ENCODE measurements at places on chromosomes 6 and 20. TPM values are rescaled to one million over a fixed set of nuclear protein-coding genes. Genes with fewer than 3 reads are reported as not detected.

DNA sequence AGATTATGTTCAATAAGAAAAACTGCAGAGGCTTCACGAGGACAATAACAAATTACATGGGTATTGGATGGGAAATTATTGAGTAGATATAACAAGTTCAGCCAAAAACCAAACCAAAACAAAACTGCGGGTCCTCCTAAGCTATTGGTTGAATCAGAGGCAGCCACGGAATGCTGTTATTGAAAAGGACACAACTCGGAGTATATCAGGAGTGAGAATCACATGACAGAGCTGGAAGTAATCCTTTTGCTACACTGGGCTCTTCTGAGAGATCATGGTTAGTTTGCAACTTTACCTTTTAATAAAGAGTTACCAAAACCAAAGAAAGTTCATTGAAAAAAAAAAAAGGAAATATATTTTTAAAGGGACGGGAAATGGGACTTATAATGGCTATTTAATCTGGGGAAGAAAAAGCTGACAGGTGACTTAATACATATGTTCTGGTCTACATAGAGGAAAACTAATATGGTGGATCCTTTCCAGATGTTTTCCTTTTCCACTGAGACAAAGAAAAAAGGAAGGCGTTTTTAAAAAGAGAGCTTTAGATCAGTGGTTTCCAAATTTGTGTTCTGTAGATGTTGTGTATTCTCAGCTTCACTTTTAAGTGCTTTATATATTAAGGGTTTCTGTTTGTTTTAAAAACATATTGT is 6.9 kb upstream of the CITED2 start:
- DNase-seq = no peak

- DNase-seq = no peak
These were observed 45.3 kb downstream of the DLL1 start for GRCh38 chr6:170245475-170245992.

- peak; percentile 67 for DNase-seq
These were observed 23.9 kb downstream of the RAET1L start for GRCh38 chr6:150001295-150002008.

DNA sequence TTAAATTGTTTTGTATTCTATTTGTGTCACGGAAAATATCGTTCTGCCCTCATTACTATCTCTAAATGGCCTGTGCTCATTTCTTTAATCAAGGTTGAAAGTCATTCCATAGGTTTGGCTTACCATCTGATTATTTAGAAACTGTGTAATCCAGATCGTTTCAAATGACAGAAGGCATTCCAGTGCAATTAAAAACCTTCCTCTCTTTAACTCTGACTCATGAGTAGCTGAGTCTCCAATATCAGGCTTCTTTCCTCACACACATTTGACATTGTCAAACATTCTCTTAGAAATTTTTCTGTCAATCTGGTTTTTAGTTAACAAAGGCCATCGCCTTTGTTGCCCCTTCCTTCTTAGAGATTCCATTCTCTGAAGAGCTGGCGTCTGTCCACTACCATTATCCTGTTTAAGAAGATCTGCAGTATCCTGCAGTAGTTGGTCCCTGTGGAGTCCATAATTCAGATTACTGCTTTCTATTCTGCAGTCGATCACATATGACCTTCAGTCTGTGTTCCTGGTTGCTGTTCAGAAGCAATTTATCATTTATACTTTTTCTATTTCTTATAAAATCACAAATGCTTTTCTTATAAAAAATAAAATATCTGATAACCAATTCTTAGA is 3.9 kb upstream of the TRDN start:
- DNase-seq = no peak

GJA10 gene
- total RNA-seq = not detected

HTR1E gene
- not detected for total RNA-seq

GRCh38 chr6:154874773-154875592 is 120.1 kb upstream of the TIAM2 start:
- no peak for DNase-seq

DNA sequence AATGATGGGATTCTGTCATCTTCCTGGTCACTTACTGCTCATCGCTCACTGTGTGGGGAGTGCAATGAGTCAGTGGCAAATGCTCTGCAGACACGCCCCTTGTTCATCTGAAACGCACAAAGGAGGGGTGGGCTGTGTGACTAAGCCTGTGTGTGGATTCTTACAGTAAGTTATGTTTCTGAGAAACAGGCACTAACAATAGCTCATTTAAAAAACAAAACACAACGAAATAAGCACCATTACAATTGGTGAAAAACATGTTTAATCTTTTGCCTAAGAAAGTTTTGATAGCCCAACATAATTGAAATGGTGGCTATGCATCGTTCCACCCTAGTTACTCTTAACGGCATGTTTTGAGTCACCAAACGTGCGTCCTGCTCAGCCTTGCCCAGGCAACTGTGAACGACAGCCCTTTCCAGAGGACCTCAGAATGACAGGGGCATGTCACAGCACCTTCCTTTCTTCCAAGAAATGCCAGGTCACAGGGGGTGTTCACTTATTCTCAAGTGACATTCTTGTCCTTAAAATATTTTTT is 118.4 kb upstream of the SGK1 start:
- DNase-seq = peak; percentile 57

DNA sequence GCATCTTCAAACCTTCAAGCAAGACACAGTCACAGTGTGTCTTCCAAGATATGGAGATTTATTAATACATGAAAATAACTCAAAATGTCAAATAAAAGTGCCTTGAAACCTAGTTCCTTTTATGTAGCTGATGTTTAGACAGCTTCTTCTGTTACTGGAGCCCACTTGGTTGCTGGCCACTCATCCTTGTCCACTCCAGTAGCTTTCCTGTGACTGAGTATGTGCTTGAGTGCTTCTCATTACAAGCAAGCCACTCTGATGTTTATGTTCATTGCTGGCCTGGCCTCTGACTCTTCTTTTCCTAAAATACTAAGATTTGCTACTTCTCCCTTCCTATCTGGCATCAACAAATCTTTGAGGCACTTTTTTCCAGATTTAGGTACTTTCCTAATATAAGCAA is 545.2 kb upstream of the MAN1A1 start:
- DNase-seq = no peak

- no peak for DNase-seq
These were observed 102.0 kb downstream of the MAP3K7 start for GRCh38 chr6:90484903-90485302.

- DNase-seq = peak; percentile 13
These were observed 68.2 kb downstream of the C6orf52 start for GRCh38 chr6:10626154-10626741.

- no peak for DNase-seq
These were observed 5.3 kb upstream of the LINC00237 start for GRCh38 chr20:21111416-21111815.

GRCh38 chr6:40148882-40149573 is 214.8 kb upstream of the MOCS1 start:
- peak; percentile 88 for DNase-seq

TMEM14A gene
- total RNA-seq = 17.7 TPM

FOXQ1 gene
- total RNA-seq = 0.08 TPM

SLC26A8 gene
- total RNA-seq = not detected

DNA sequence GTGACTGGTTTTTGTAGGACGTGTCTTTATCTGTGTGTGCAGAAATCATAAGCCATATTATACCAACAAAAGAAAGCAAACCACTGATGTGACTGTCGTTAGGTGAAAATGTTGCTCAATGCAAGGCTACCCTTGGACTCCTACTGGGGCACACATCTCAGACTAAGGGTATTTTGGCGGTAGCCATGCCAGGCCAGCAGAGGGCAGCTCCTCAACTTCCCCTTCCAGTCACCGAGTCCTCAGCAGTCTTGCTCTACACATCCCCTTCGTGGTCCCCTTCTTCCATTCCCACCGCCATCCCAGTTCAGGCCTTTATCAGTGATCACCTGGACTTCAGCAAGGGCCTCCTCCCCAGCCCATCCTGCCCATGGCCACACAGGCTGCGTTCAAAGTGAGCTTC is 113.7 kb upstream of the GGTLC1 start:
- no peak for DNase-seq

- DNase-seq = no peak
These were observed 573.5 kb downstream of the BCKDHB start for GRCh38 chr6:80679992-80680391.

DNA sequence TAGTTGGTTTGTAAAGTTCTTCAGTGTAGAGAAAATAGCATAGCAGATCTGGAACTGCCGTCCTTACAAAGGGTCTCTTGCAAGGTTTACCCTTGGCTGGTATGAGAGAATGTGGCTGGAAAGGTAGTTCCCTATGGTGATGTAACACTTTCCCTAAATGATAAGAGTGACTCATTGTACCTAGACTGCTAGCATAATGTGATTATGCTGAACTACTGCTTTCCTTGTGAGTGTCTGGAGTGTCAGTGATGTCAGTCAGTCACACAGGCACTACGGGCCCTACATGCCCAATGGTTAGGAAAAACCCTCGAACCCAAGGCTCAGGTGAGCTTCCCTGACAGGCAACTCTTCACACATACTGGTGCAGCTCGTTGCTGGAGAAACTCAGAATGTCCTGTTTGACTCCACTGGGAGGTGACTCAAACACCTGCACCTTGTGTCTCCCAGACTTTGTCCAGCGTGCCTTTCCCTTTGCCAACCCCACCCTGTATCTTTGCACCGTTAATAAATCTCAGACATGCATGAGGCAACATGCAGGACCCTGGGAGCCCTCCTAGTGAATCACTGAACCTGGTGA is 28.4 kb upstream of the LY86 start:
- no peak for DNase-seq

DNA sequence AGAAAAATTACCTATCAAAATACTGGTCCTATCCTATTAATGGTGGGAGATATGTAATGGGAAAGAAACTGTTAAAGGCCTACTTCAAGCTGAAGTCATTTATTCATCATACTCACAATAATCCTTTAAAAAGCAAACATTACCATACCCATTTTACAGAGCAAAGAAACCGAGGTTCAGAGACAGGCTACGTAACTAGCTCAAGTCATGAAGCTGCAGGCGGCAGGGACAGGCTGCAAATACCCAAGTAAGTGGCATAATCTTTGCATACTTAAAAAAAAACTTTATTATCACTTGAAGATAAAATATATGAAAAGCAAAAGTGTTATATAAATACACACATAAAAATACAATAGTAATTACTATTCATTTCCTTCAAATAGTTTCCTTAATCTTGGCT is 2.6 kb downstream of the RALGAPA2 start:
- no peak for DNase-seq

GRCh38 chr6:32436995-32437836 is 2.5 kb upstream of the HLA-DRA start:
- DNase-seq = peak; percentile 95

ZFP57 gene
- not detected for total RNA-seq

DNA sequence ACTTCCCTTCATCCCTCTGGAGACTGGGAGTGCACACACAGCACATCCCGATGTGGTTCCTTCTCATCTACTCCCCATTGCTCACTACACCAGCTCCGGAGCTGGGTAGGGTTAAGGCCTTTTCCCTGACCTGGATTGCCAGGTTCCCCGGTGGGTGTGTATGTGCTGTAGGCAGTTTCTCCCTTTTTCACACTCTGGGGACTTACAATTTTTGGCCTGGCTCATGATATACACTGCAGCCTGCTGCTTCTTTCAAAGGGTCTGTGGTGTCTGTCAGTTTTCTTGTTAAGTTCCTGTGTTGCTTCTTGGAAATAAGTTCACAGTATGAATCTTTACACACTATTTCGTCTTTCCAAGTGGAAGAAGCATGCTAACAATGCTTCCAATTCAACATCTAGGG is 405.5 kb downstream of the UTRN start:
- DNase-seq = no peak

DNA sequence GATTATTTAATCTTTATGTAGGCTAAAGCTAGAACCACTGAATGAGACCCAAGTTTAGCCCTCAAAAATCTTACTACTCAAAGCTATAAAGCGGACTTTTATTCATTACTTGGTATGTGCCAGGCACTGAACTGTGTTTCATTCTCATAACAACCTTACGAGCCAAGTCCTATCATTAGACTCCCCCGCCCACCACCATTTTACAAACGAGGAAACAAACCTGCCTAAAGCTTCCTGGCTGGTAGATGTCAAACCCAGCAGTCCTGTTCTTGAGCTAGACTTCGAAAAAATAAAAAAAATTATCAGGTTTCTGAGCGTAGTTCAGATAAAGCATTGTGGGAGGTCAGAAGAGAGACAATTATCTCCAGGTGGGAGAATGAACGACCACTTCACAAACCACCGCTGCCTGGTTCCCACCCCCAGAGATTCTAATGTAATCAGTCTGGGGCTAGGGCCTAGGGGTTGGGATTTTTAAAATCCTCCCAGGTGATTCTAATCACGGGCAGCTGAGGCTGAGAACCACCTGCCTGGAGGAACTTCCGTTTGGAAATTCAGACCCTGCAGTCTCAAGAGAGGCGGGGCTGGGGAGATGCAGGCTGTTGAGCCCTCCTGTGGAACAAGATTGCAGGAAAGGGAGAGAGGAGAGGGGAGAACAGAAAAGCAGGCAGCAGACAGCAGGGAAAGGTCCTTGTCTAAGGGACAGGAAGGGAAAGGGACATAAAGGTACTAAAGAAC is 8.6 kb downstream of the ADTRP start:
- DNase-seq = no peak

- no peak for DNase-seq
These were observed 1.7 kb upstream of the MYO6 start for GRCh38 chr6:75747152-75747992.

ELOVL5 gene
- 196 TPM for total RNA-seq

PSMB8 gene
- 366 TPM for total RNA-seq
